NCI-H1417 treated with DMSO at 0.1 percent for 48 hours (cell line): ENCODE measurements at places on chromosomes 2 and 18.

DNA sequence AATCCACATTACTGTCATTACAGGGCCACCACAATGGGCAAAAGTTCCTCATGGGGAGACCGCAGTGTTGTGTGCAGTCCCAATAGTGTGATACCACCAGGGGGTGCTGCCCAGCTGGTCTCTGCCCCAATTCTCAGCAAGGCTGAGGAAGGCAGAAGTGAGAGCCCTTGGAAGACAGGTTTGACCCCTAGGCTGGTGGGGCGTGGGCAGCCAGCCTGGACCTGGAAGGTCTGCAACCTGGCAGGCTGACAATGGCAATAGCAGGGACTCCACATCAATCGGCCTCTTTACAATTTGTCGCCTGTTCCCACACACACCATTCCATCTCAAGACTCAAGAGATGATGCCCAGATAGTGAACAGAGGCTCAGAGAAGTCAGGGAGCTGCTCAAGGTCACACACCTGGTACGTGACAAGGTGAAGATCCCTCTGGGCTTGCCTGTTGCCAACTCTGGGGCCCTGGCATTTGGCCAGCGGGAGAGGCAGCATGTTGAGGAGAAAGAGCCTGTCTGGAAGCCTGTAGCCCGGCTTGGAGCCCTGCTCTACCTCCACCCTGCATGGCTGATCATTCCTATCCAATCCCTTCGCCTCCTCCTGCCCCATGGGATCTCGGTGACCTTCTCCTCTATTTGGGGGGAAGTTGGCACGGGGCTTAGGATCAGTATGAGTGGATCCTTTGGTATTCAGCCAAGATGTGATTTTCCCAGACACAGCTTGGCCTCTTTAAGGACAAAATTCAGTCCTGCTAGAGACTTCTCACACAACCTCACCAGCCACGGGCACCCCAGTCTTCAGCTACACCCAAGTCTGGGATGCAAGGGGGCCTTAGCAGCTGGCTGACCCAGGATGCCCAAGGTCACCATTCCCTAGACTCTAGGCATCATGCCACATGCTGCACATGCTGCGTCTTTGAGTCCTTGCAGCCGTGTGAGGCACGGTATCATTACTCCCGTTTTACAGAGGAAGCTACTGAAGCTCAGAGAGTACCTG lies 2.9 kb upstream of the ATOH8 start:
- no peak for DNase-seq

- no peak for DNase-seq
Measured at GRCh38 chr2:19673213-19673791, 228.5 kb downstream of the TTC32 start.

GRCh38 chr2:178804791-178805190 lies 2.4 kb downstream of the TTN start:
- DNase-seq: no peak

DNA sequence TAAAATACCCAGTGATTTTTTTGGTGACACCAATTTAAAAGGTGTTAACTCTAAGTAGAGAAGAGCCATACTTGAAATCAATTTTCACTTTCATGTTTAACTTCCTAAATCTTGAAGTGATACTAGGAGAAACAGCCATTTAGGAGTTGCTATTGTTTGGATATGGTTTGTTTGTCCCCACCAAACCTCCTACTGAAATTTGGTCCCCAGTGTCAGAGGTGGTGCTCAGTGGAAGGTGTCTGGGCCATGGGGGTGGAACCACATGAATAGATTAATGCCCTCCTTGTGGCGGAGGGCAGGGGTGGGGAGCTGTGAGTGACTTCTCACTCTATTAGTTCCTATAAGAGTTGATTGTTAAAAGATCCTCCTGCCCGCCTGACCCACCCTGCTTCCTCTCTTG lies 377.9 kb downstream of the DLGAP1 start:
- no peak for DNase-seq

GRCh38 chr2:179273461-179273962 lies 8.9 kb upstream of the SESTD1 start:
- peak; percentile 23 for DNase-seq

- DNase-seq: no peak
Measured at GRCh38 chr2:147030966-147031720, 813.7 kb upstream of the ACVR2A start.

DNA sequence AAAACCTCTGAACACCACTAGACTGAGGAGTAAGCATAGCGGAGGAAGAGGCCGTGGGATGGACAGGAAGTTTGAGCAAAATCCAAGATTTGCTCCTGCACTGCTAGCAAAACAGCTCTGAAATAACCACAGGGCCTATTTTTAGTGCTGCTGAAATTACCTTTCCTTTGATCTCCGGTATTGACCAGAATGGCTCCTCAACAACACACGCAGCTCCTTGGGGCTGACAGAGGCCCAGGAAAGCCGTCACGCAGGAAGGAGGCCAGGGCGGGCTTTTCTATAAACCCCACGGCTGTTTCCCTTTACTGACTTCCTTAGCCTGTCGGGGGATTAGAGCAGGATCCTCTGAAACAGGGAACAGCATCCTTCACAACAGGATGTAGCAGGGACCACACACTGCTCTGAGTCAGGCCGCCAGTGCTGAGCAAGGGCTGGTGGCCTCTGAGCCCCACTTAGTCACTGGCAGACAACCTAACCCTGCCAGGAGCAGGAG lies 80.8 kb upstream of the LCLAT1 start:
- DNase-seq: no peak

DNA sequence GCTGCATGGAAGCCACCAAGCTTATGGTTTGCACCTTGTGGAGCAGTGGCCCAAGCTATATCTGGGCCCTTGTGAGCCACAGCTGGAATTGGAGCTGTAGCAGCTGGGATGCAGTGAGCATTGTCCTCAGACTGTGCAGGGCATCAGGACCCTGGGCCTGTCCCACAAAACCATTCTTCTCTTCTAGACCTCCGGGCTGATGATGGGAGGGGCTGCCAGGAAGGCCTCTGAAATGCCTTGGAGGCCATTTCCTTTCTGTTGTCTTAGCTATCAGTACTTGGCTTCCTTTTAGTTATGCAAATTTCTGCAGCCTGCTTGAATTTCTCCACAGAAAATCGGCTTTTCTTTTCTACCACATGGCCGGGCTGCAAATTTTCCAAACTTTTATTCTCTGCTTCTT lies 46.4 kb upstream of the CSRNP3 start:
- no peak for DNase-seq

DNA sequence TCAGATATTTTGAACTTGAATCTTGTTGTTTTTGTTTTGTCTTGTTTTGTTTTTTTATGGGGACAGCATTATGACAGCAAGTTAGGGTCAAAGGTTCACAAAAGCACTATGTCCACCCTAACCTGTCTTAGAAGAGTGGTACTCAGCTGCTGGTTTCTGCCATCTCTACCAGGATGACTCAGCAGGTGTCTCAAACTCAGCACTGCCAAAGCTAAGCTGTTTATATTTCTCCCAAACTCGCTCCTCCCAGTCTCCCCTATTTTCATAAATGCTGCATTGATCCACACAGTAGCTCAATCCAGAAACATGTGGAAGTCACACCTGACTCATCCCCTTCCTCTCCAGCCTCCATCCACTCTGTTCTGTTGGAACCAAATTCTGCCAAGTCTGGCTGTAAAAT lies 134.9 kb downstream of the ZBTB7C start:
- DNase-seq: no peak

DNA sequence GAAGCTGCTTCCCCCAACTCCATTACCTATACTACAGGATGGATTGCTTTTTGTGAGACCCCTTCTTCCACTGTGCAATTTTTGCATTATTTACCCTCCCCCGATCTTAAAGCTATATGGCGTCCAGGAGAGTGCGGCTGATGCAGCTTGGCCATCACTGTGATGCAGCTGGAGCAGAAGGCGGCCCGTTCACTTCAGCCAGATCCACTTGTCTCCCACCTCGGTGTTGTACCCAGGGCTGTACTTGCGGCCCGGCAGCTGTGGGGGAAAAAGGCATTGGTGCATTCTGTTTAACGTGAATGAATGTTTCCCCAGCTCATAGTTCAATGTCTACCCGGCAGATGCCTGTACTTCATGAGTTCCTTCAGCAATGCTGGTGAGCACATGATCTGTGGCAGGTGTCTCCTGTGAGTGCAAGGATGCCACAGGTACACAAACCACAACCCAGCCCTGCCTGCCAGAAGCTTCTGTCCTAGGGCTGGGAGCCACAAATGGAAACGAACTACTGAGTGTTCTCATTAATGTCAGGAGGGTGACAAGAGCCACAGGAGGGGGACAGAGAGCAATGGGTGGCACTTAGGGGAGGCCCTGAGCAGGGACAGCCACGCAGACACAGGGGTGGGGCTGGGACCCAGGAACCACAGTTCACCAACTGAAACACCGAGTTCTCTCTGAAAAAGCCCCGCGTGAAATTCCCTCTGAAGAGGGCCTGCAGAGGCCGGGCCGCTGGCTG lies 64.0 kb downstream of the NDUFA10 start:
- no peak for DNase-seq

GRCh38 chr2:85327160-85327821 lies 498 bp downstream of the TGOLN2 start:
- DNase-seq: no peak

GRCh38 chr2:26982102-26982742 lies 11.8 kb downstream of the MAPRE3 start:
- DNase-seq: peak; percentile 85

- no peak for DNase-seq
Measured at GRCh38 chr2:14706201-14706600, 73.7 kb downstream of the LRATD1 start.

DNA sequence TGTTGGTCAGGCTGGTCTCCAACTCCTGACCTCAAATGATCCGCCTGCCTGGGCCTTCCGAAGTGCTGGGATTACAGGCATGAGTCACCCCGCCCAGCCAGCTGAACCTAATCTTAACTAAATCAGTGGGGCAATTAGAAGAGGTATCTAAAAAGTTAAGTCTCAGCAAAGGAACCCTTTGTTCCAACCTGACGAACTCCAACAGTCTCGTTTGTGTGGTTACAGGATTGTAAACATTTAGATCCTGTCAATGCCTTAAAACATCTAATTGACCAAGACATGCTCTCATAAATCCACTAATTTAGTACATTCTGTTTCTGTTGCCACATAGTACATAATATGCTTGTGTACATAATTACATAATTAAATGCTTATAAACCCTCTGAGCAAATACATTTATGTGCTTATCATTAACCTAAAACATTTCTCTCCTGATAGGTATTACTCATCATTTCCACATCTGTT lies 31.1 kb upstream of the STK39 start:
- no peak for DNase-seq

GRCh38 chr2:240398661-240399267 lies 36.7 kb upstream of the GPC1 start:
- DNase-seq: no peak

DNA sequence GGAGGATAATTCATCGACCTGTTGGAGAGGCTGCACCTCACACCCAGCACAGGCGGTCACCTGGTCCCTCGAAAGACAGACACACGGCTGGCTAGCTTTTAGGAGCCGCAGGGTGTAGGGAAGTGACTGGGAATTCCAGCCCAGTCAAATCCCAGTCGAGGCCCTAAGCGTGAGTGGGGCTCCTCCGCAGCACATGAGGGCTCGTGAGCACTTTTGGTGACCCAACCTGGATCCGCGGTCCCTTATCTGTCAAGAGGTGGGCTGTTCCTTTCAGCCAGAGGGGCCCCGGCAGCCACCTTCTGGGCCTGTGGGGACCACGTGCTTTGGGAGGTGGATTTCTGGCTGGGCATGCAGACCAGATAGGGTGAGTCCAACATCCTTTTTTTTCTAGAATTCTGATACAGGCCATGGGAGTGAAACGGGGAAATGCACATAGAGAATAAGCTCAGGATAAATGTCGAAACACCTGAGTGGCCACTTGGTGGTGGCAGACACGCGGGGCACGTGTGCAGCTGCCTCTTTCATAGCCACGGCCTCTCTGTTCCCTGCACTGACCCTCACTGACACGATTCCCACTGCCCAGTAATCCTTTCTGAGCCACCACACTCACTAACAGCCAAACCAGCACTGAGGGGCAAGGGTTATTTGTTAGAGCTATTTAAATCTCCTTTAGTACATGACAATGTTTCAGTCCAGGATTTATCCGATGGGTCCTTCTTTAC lies 148.4 kb upstream of the PXDN start:
- DNase-seq: no peak

DNA sequence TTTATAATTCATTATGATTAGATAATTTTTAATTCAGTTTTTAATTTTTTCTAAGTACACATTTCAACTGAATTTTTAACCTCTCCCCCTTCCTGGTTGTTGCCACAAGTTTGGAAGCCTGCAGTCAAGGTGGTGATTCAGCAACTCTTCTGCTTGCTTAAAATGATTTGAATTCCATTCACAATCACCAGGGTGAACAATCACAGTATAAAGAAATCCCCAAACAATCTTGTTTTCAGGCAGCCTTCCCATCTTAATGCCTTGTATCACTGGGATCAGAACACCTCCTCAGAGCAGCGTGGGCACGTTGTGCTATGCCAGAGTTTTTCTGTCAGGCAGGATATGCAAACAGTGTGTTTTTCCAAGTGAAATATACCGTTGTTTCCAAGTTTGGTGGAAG lies 46.7 kb upstream of the BARD1 start:
- DNase-seq: no peak

DNA sequence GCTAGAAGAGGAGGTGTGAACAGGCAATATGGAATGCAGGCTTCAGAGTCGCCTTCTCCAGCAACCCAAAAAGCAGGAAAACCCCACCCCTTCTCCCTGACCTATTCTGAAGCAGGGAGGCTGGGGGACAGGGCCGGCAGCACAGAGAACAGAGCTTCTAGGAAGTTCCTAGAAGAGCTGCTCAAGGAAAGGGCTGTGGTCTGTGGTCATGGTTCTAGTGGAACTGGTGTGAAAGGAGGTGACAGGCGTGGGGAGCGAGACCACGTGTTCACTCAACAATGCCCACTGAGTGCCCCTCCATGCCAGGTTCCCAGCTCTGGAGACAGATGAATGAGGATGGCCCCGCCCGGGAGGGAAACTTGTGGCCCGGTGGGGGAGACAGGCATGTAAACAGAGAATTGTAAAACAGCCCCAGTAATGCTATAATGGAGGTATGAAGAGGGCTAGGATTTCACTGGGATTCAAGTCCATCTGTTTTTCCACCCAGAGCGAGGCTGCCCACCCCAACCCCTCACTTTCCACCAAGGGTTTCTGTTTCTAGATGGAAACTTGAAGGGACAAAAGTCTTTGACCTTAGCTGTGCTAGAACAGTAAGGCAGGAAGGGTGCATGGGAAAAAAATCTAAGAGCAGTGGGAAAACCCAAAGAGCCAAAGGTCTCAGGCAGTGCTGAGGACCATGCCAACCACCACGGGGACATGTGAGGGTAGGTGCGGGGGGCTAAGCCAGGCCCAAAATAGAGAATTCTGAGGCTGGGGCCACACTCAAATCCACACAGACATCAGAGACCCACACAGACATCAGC lies 71.8 kb downstream of the TNS1 start:
- DNase-seq: no peak

DNA sequence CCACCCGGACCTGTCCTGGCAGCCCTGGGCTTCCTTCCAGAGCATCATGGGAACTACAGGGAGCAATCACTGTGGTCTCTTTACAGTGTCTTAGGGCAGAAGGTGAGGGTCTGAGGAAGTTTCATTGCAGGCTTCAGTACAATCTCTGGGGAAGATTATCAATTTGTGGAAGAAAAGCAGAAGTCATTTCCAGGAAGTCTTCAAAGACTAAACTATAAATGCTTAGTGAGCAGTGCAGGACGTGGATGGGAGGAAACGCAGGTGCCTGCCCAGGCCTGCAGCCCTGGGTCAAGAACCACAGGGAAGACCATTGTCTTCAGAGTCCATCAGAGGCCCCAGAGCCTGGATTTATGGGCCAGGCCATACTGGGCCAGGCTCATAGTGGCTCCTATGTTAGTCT lies 54.3 kb downstream of the INO80C start:
- no peak for DNase-seq

- DNase-seq: no peak
Measured at GRCh38 chr2:239251971-239252370, 148.8 kb downstream of the HDAC4 start.
